ENCODE measurements at places on chromosomes 6 and 20. TPM values are rescaled to one million over a fixed set of nuclear protein-coding genes. Genes with fewer than 3 reads are reported as not detected.

DNA sequence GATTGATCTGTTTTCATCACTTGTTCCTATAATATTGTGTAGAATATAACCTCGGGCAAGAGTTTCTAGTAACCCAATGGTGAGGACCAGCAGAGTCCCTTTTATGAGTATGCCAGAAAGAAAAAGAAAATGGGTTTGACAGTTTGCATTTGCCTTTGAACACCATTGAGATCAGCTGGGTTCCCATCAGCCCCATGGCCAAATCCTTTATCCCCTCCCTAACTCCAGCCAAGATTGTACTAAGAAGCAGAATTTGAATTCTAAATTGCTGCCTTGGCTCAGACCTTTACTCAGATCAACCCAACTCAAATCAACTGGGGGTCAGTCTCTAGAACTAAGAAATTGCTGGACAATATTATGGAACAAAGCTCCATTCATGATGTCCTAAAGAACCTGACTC is 187.4 kb downstream of the TBC1D7 start:
- no peak for DNase-seq

DNA sequence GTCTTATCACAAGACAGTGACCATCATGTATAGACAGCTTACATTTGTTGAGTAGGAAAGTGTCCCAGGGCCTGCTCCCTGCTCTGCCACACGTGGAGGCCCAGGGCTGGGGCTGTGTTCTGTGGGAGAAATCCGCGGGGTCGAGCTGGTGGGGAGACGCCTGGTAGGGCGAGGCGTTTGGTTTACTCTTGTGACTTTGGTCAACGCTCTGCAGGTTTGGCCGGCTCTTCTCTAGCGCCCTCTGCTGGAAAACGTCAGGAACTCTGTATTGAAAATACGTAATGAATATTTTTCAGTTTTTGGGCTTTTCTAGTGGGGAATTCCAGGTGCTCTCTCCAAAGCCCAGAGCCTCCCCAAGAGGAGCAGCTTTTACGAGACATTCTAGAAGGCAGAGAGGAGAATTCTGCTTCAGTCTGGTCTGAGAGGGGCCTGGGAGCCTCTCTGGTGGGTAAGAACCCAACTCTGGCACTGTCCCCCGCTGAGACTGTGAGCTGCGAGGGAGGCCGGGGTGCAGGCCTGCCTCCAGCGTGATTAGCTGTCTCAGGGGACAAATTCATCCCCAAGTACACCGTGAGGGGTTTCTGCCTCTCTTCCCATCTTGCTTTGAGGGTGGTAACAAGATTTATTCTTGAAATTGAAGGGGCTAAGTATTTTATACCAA is 112.6 kb upstream of the RALGAPA2 start:
- peak; percentile 29 for DNase-seq

DNA sequence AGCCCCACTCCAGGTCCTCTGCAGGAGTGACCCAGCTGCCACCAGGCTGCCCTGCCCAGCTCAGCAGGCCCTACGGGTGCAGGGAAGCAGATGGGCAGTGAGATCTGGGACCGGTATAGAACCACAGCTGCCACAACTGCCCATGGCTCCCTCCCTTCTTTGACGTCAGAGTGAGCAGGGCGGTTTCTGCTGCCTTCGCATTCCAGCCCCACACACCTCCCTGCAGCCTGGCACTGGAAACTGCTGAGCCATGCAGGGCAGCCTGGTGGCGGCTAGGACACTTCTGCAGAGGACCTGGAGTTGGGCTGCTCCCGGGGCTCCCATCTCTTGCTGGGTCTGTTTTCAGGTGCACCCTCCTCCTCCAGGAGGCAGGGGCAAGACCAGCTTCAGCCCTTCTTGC is 101.6 kb upstream of the CD93 start:
- DNase-seq = peak; percentile 73

DNA sequence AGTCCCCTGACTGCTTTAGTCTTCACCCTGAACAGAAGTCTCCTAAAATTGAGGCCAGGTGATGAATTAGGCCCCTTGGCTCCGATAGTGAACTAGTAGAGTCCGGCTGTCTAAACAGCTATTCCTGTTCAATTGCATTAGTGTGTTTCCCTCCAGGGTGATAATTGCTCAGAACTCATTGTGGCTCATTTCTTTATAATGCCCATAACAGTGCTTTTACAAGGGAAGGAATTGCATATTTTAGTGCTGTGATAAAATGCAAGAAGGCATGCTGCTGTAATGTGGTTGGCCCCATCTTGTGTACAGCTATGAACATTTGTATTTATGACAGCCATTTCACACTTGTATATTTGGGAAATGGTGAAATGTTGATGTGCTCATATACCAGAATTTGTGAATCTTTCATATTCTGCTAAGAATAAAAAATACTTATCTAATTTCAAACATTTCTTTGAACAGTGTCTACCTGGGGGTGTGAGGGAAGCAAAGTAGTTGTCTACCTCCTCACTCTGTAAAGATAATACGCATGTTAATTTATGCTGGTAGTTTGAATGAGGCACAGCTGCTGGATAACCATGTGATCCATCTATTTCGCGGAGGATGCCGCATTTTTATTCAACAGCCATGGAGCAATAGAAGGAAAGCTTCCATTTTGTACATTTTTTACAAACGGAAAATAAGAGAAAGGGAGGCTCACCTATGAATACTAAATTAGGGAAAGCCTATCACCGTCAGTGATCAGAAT is 451.4 kb downstream of the NKAIN2 start:
- DNase-seq = no peak

- DNase-seq = peak; percentile 30
Observed at GRCh38 chr20:8796088-8796660, 272.7 kb upstream of the PLCB4 start.

GRCh38 chr6:22849921-22850320 is 280.6 kb downstream of the HDGFL1 start:
- no peak for DNase-seq

- no peak for DNase-seq
Observed at GRCh38 chr6:167726043-167726621, 100.6 kb upstream of the AFDN start.

DNA sequence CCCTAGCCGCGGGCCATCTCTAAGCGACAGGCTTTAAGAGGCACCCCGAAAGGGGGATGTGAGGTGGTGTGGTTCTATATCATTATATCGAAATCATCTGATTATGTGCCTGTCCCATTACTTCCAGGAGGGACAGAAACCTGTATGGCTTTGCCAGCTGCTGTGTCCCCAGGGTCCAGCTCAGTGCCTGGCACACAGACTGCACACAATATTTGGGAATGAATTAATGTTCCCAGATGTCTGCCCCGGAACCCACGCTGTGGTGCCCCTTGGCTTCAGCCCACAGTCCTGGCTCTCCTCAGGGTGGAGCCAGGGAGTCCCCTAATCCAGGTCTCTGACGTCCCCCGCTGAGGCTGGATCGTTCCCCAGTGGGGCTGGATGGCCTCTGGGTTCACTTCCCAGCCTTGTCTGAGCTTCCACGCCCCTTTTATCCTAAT is 8.9 kb upstream of the AHCY start:
- DNase-seq = no peak

The SUMO4 gene
- 1.3 TPM for total RNA-seq

The THBS2 gene
- total RNA-seq = 21.9 TPM

All from mucosa of gallbladder (tissue), 1 donor.